ENCODE measurements at places on chromosomes 1 and 21.

DNA sequence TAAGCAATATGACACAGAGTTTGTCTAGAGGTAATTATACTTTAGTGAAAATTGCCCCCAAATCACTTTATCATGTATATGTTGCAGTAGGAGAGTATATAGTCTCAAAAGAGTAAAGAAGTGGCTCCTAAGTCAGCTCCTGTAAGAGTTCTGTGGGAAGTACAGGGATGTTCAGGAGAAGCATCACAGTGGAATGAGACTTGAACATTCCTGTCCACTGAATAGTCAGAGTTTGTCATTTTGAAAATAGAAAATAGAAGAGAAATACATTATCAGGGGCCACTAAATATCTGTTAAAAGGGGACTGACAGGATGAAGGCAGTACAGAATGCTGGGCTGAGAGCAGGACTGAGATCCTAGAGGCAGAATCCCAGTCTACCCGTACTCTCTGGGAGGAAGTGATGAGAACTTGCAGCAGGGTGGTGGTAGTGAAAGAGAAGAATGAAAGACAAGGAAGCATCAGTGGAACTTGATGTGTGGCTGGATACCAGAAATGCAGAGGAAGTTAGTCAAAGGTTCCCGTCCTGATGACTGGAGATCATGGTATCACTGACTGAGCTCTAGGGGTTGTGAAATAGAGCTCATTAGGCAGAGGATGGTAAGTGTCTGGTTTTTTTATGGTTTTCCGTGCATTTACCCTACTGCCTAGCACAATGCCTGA lies 153.4 kb downstream of the FMN2 start:
- no peak for DNase-seq

DNA sequence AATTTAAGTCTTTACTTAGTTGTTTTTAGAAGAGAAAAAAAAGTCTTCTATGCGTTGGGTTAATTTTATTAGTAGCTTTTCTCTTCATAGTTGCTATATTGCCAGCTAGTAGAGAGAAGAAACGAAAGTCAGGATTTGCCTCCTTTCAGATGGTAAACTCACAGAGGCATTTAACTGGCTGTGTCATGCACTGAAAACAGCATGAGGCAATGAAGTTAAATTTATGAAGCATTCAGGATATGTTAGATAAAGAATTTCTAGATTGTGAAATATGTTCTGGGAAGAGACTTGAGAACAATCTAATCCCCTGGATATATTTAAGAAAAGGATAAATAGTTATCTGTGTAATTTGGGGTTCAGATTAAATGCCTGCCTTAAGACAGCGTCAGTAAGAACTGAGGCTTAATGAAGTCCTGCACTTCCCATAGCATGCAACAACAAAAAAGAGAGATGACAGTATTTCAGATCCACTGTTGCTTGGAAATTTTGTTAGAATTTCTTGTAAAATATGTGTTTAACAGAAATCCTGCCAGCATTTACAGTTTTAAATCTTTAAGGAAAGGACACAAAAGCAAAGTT lies 1.7 kb downstream of the ANGPTL1 start:
- no peak for DNase-seq

DNA sequence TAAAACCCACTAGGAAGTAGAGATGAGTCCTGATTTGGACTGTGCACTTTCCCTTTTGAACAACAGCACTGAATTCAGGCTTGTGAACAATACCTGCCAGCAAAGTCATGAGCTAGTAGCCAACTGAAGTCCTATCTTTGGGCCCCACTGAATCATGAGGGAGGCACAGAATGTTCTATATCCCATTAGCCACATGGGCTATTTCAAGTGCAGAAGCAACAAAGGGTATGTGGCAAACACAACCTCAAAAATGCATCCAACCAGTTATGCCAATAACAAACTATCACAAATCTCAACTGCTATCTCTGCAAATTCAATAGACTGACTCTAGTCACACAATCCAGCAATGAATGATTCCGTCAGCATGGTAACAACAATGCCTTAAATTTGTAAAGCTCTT lies 276.0 kb downstream of the MRPL39 start:
- DNase-seq = no peak

- peak; percentile 78 for DNase-seq
Measured at GRCh38 chr1:92483610-92484471, 2.9 kb downstream of the GFI1 start.

DNA sequence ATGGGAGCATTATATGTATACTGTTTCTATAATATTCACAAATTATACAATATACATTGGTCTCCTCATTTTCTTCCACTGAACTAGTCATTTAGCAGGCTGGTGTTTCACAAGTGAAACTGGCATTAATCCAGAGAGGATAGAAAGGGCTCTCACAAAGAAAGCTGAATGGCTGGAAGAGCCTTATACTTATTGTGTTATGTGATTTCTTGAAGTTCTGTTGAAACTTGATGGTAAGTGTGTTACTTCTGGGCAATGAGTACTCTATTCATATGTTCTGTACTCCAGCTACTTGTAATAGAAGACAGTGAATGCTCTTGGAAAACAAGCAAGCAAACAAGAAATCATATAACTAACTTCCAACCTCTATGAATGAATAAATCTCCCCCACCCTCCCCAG lies 14.9 kb downstream of the STX12 start:
- DNase-seq = no peak

DNA sequence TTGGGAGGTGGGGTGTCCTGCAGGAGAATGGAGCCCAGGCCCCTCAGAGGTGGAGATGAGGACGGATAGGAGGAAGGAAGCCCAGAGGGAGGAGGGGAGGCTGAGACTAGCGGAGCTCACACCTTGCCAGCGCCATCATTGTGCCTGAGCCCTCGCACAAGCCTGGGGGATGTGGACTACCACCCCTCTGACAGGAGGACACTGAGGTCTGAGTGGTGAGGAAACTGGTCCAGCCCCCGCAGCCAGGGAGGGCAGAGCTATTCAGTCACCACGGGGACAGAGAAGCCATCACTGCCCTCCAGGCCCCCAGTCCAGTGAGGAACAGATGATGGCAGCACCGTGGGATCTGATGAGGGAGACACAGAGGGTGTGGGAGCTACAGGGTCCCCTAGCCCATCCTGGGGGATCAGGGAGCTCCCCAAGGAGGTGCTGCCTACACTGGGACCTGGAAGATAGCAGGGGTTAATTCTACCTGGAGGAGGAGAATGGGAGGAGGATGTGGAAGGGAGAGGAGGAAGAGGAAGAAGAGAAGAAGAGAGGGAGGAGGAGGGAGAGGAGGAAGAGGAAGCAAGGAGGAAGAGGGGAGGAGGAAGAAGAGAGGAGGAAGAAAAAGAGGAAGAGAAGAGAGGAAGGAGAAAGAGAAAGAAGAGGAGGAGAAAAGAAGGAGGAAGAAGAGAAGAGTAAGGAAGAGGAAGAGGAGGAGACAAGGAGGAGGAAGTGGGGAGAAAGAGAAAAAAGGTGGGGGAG lies 31.0 kb downstream of the MATN1 start:
- DNase-seq = no peak

DNA sequence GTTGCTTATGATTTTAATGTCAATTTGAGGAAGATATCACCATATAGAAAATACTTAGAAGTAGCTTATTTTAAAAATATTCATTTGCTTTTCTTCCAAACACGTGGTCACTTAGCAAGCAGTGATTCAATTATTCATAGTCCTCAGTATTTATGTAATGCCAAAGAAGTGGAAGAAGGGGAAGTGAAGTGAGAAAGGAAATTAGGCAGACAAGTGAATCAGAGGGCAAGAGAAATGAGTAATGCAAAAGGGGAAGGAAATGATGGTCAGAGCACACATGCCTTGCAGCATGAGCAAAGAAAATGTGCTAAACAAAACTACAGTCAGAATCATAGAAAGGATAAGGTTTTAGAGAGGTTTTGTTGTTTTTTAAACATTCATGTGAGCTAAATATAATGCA lies 31.8 kb downstream of the SDCCAG8 start:
- no peak for DNase-seq

- DNase-seq = no peak
Measured at GRCh38 chr1:200638073-200638472, 17.5 kb upstream of the KIF14 start.
